ENCODE measurements at places on chromosomes 3 and 15.

DNA sequence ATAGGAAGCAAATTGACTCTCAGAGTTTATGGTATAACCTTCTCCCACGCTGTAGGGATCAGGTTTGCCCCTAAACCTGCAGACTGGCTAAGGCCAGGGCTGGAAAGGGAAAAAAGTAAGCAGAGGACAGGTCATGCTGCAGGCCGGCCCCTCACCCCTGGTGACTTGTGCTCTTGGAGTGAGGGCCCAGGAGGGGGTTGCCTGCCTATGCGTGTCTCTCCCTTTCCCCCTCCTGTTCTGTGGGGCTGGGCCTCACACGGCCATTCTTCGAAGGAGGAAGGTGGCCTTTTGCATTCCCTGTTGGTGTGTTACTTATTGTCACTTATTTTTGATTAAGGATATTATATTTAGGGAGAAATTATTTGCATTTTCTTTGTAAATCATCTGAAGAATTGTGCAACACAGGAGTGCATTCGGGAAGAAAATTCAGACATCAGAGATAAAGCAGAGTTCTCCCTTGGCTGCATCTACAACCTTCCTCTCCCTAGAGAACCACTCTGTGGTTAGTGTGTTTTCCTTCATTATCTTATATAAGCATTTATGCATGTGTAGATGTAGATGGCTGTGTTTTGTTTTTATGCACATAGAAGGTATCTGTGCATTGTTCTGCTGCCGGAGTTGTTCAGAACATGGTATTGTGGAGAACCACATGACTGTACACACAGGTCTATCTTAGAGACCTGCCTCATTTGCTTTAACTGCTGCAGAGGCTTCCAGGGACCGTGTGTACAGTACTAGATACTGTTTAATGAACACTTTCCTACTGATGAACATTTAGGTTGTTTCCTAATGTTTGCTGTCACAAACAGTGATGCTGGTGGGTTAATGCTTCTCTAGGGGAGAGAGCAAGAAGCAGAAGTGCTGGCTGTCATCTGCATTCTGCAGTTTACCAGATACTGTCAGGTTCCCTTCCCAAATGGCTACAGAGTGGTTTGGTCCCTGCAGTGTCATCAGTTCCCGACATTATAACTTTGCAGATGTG is 133.5 kb downstream of the APBA2 start:
- DNase-seq, result peak; percentile 18

GRCh38 chr3:147890114-147890513 is 480.9 kb downstream of the ZIC1 start:
- no peak for DNase-seq

GRCh38 chr3:79517766-79518413 is 249.9 kb downstream of the ROBO1 start:
- DNase-seq, result peak; percentile 29

DNA sequence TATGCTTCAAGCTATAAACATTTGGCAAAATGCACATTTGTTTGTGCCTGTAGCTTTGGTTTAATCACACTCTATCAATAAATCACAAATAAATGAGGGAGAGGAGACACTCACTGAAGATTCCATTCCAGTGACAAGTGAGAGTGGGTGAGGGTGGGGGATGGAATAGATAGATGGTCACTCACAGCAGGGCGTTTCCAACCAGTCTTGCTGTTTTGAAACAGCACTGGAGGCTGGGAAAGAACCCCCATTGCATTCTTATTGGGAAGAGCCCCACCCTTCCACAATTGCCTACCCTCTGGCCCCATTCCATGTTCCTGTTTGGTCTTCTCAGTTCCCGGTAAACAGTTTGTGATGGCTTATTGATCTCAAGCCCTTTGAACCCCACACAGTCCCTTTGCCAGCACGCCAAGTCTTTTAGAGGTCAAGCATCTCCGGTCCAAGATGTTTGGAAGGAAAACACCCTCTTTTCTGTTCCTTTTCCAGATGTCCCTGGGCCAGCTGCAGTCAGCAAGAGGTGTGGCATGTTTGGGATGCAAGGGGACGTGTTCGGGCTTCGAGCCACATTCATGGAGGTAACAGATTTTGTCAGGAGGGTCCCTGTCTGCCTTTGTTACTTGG is 30.7 kb downstream of the LMCD1 start:
- no peak for DNase-seq

DNA sequence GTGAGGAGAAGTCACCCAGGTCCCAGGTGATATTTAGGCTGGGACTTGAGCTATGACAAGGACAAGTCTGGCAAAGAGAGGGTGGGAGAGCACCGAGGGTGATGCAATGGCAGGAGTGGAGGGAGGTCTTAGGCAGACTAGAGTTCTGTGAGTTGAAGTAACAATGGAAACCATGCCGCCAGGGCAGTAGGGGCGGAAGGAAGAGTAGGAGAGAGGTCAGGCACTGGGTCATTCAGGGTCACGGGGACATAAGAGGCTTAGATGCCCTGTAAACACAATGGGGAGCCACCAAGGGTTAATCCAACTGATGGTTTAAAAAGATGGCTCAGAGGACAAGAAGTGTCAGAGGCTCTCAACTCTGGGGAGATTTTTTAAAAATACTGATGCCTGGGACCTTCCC is 199.7 kb upstream of the LRTM1 start:
- DNase-seq, result no peak

- DNase-seq, result peak; percentile 61
These were observed 44.6 kb upstream of the NEDD4 start for GRCh38 chr15:56038015-56038414.
